ENCODE measurements at places on chromosomes 1 and 21. TPM values are rescaled to one million over a fixed set of nuclear protein-coding genes. Genes with fewer than 3 reads are reported as not detected.

MSH4 gene
- total RNA-seq = 0.39 TPM

NCF2 gene
- 9.0 TPM for total RNA-seq

OPTC gene
- total RNA-seq = not detected

USP33 gene
- total RNA-seq = 36.8 TPM

LRRN2 gene
- total RNA-seq = not detected

C8B gene
- total RNA-seq = not detected

DNA sequence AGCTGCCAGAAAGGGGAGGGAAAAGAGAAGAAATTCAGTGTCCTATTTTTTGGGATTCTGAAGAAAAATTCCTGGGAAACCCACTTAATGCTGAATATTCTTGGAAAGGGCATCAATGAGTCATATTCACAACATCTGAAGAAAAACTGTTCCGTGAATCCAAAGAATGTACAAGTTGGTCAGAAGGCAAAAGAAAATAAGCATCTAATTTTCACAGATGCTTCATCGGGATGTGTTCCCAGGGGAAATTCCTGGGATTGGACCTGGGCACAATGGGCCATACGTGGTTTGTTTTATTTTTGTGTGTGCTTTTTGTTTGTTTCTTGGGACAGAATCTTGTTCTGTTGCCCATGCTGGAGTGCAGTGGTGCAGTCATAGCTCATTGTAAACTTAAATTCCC is 112.2 kb downstream of the MAP3K21 start:
- no peak overlapping the region for H3K4me3 ChIP-seq
- DNase-seq = no peak
- H3K27ac ChIP-seq = no peak overlapping the region
- peaks cover 20% of the 10 kb centered on the region for H3K27me3 ChIP-seq
- H3K36me3 ChIP-seq = no peaks in the 10 kb centered on the region
- H3K4me1 ChIP-seq = no peaks in the 10 kb centered on the region

GRCh38 chr21:38831526-38832467 is 26.1 kb downstream of the ETS2 start:
- peak; percentile 75 for DNase-seq
- H3K4me1 ChIP-seq = peaks cover 17% of the 10 kb centered on the region
- no peaks in the 10 kb centered on the region for H3K36me3 ChIP-seq
- no peaks in the 10 kb centered on the region for H3K27me3 ChIP-seq
- H3K4me3 ChIP-seq = no peak overlapping the region
- peak overlapping the region; percentile 86 for H3K27ac ChIP-seq

- H3K27ac ChIP-seq = no peak overlapping the region
- no peaks in the 10 kb centered on the region for H3K4me1 ChIP-seq
- H3K4me3 ChIP-seq = no peak overlapping the region
Observed at GRCh38 chr1:2816786-2817185, 15.3 kb upstream of the TTC34 start.

DNA sequence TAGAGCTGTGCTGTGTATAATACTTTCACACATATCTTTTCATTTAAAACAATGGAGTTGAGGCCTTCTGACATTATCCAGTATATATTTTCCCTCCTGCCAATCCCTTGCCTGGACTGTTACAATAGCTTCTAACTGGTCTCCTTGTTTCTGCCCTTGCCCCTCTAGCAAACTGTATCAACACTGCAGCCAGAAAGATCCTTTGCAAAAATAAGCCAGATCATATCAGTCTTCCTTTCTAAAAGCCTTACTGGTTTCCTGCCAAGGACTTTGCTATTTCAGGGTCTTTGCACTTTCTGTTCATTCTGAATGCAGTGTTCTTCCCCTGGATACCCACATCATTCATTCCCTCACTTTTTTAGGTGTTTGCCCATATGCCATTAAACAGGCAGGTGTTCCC is 370.1 kb downstream of the PTBP2 start:
- no peak for DNase-seq
- H3K4me1 ChIP-seq = no peaks in the 10 kb centered on the region
- H3K36me3 ChIP-seq = peaks cover 3% of the 10 kb centered on the region
- H3K27me3 ChIP-seq = no peaks in the 10 kb centered on the region
- no peak overlapping the region for H3K4me3 ChIP-seq

DNA sequence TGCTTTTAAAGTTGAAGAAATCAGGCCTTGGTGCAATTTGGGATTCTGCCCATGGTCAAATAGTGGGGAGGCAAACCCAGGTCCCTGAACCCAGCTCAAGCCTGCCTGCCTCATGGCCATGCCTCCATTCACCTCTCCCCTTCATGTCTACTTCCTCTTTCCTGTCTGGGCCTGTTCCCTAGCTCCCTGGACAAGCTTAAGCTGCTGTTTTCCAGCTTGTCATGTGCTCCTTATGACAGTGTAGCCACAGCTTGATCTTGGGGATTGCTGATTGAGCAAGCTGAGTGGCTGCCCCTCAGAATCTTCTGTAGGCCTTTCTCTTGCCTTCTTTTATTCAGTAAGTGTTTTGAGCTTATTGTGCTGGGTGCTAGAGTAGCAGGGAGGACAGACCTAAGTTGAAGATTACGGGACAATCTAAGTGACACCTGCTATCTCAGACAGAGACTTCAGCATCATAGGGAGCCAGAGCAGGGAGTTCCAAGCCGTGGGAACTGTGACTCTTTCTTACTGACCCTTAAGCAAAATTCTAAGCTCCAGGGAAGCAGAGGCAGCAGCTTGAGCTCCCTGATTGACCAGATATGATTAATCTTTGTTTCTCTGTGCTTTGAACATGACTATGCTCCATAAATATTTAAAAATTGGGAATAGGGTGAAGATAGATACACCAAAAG is 520 bp upstream of the MR1 start:
- peak overlapping the region; percentile 81 for H3K4me3 ChIP-seq
- H3K27ac ChIP-seq = peak overlapping the region; percentile 100
- no peaks in the 10 kb centered on the region for H3K27me3 ChIP-seq
- H3K4me1 ChIP-seq = peaks cover 51% of the 10 kb centered on the region
- H3K36me3 ChIP-seq = peaks cover 11% of the 10 kb centered on the region
- peak; percentile 35 for DNase-seq

DNA sequence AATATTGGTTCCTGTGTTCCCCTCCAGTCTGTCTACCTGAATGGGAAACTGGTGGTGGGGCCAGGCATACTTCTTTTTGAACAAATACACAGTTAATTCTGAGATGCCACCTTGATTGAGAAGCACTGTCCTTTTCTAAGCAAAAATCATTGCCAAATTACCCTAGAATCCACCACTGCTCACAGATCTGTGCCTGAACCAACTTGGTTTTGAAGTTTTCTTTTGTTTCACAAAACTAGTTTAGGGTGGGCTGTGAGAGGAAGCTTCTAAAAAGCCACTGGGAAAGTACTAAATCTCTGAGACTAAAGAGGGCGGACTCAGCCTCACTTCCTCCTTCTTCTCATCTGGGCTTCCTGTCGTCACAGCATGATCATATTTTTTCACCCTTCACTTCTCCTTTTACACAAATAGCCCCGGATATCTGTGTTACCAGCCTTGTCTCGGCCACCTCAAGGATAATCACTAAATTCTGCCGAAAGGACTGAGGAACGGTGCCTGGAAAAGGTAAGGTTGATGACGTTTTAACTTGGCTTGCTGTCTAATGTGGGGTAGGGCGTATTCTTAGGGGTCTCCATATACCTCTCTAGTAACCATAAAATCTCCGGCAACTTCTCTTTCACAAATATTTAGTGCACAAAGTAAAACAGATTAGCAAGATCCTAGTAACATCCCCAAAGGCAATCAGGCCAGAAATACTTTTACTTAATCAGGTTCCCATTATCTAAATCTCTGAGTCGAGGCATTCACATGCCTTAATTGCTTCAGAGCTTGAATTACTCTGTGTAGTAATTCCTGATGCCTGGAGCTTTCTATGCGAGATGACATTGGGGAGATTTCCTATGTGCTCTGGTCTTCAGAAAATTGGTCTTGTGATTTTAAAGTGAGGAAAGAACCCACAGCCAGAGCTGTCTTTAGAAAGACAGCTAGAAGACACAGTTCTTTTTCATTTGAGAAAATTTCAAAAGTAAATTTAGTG is at the start of gene CD53:
Gene CD53 (plus strand): TSS at position 404 of the 976 bp plus-strand sequence. CDS start 18,261 bp downstream, outside the sequence.
- H3K4me1 ChIP-seq = peaks cover 39% of the 10 kb centered on the region
- no peaks in the 10 kb centered on the region for H3K27me3 ChIP-seq
- H3K27ac ChIP-seq = peak within 1 kb of the TSS; percentile 95

- H3K4me1 ChIP-seq = peaks cover 16% of the 10 kb centered on the region
- no peak overlapping the region for H3K27ac ChIP-seq
- peaks cover 4% of the 10 kb centered on the region for H3K36me3 ChIP-seq
- no peaks in the 10 kb centered on the region for H3K27me3 ChIP-seq
- no peak overlapping the region for H3K4me3 ChIP-seq
- no peak for DNase-seq
Observed at GRCh38 chr1:147664206-147664605, 6.1 kb downstream of the ACP6 start.

- no peaks in the 10 kb centered on the region for H3K27me3 ChIP-seq
- no peak overlapping the region for H3K27ac ChIP-seq
- no peak for DNase-seq
- no peak overlapping the region for H3K4me3 ChIP-seq
- no peaks in the 10 kb centered on the region for H3K4me1 ChIP-seq
- H3K36me3 ChIP-seq = no peaks in the 10 kb centered on the region
Observed at GRCh38 chr1:64308866-64309265, 105.4 kb downstream of the UBE2U start.

- H3K36me3 ChIP-seq = no peaks in the 10 kb centered on the region
- no peak overlapping the region for H3K27ac ChIP-seq
- H3K27me3 ChIP-seq = peaks cover 36% of the 10 kb centered on the region
- H3K4me1 ChIP-seq = no peaks in the 10 kb centered on the region
Observed at GRCh38 chr1:36554323-36554628, 71.6 kb upstream of the CSF3R start.

DNA sequence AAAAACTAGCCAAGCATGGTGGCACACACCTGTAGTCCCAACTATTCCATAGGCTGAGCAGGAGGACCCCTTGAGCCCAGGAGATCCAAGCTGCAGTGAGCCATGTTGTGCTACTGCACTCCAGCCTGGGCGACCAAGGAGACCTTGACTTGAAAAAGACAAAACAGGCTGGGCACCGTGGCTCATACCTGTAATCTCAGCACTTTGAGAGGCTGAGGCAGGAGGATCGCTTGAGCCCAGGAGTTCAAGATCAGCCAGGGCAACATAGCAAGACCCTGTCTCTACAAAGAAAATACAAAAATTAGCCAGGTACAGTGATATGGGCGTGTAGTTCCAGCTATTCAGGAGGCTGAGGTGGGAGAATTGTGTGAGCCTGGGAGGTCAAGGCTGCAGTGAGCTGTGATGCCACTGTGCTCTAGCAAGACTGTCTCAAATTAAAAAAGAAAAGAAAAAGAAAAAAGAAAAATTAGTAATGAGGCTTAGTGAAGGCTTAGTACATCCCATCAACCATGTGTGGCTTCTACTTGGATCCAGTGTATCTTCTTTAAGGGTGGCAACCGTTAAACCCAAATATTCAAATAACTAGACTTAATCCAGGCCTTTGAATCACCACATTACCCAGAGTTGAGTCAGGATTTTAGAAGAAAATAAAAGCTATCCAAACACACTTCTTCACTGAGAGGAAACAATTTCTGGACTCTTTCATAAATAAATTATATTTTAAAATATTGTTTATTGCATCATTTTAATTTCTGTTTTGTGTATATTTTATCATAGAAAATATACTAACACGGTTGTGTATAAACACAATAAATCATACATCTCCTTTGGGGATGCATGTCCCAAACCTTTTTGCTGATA is 74.3 kb upstream of the RAB4A start:
- DNase-seq = no peak
- H3K36me3 ChIP-seq = no peaks in the 10 kb centered on the region
- H3K4me1 ChIP-seq = peaks cover 23% of the 10 kb centered on the region
- no peaks in the 10 kb centered on the region for H3K27me3 ChIP-seq
- H3K27ac ChIP-seq = no peak overlapping the region

- no peaks in the 10 kb centered on the region for H3K36me3 ChIP-seq
- no peak overlapping the region for H3K4me3 ChIP-seq
- H3K27ac ChIP-seq = peak overlapping the region; percentile 83
Observed at GRCh38 chr1:153572569-153573015, 6.9 kb upstream of the S100A2 start.

DNA sequence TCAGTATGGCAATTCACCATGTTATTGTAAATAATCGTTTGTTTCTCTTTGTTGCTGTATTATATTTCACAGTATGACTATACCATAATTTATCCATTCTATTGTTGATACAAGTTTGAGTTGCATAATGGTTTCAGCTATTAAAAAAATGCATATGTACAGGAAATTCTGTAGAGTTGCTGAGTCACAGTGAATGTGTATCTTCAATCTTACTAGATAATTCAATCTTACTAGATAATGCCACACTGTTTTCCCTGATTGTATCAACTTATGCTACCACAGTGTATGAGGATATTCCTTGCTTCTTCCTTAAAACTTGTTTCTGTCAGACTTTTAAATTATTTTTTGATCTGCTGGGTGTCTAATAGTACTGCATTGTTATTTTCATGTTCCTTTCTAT is 3.5 kb upstream of the COA6 start:
- no peaks in the 10 kb centered on the region for H3K27me3 ChIP-seq
- no peak overlapping the region for H3K27ac ChIP-seq
- DNase-seq = no peak
- no peak overlapping the region for H3K4me3 ChIP-seq
- peaks cover 9% of the 10 kb centered on the region for H3K36me3 ChIP-seq

DNA sequence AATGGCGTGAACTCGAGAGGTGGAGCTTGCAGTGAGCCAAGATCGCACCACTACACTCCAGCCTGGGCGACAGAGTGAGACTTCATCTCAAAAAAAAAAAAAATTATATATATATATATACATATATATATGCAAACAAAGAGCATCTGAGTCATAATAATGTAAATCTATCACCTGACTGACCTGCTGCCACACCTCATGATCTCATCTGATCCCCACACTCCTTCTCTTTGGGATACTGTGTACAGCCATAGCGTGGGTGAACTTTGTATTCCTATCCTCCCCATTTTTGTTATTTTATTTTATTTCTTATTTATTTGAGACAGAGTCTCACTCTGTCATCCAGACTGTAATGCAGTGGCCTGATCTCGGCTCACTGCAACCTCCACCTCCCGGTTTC is 2.6 kb upstream of the HDAC1 start:
- no peak for DNase-seq
- H3K27me3 ChIP-seq = no peaks in the 10 kb centered on the region
- no peak overlapping the region for H3K27ac ChIP-seq
- H3K36me3 ChIP-seq = peaks cover 36% of the 10 kb centered on the region

GRCh38 chr1:2151911-2152310 is 42.7 kb downstream of the FAAP20 start:
- H3K27ac ChIP-seq = no peak overlapping the region
- no peaks in the 10 kb centered on the region for H3K27me3 ChIP-seq
- DNase-seq = no peak
- H3K4me3 ChIP-seq = no peak overlapping the region

Measured in activated CD4-positive, alpha-beta T cell treated with anti-CD3 and anti-CD28 coated beads for 36 hours (primary cell).